ENCODE measurements at places on chromosomes 5 and 9.

- DNase-seq: peak; percentile 15
Measured at GRCh38 chr5:168227973-168228615, 63.4 kb upstream of the WWC1 start.

DNA sequence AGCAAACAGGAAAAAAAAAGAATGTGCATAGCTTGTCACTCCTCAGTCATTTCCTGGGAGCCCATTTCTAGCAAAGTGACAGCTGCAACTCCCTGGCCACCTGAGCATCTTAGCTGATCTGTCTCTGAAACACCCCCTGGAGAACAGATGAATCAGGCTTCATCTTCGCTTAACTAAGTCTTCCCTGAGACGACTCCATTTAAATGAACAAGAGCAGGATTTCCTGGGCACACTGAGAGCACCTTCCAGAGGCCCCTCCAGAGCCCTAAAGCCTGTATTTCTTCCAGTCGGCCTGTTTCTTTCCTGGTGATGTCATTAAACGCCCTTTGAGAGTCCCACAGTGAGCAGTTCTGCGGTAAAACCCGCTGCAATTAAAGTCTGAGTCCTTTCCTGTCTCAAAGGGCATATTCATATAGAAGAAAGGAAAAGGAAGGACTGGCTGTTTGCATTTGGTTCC is 13.9 kb downstream of the TGFBI start:
- DNase-seq: peak; percentile 68

GRCh38 chr9:80867731-80868130 is 821.6 kb downstream of the TLE1 start:
- no peak for DNase-seq

- DNase-seq: peak; percentile 31
Measured at GRCh38 chr5:136039202-136039601, 10.4 kb downstream of the TGFBI start.

GRCh38 chr5:169911448-169912212 is 68.7 kb downstream of the INSYN2B start:
- DNase-seq: no peak

DNA sequence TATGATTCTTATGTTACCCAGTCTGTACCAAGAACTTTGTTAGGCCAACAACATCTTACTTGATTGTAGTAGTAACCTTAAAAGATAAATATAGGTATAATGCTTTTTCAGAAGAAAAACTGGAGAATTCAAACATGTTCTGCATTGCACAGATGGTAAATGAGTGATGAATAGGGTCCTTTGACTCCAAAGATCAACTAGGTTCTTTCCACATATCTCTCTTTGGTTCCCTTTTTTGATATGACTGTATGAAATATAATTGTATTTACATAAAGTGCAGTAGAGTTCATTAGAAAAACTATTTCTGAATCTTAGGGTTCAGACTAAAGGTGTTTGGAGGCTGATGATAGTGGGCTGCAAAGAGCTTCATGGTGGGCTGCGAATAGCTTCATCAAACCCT is 150.5 kb upstream of the CDKN2B start:
- DNase-seq: no peak

DNA sequence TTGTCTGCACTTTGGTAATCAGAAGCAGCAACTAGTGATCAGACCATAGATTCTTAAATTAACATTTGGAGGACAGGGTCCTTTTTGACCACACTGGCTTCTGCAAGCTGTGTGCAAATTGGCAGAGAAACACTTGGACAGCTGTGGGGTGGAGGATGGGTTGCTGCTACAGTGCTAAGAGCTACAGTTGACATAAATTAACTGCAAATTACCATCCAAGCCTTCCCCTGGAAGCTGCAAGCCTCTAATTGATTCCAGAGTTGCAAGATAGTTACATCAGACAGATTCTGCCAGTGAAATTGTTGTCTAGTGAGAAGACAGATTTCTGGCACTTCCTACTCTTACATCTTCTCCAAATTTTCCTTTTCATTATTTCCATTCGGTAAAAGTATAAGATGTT is 517.7 kb downstream of the DIRAS2 start:
- DNase-seq: no peak

DNA sequence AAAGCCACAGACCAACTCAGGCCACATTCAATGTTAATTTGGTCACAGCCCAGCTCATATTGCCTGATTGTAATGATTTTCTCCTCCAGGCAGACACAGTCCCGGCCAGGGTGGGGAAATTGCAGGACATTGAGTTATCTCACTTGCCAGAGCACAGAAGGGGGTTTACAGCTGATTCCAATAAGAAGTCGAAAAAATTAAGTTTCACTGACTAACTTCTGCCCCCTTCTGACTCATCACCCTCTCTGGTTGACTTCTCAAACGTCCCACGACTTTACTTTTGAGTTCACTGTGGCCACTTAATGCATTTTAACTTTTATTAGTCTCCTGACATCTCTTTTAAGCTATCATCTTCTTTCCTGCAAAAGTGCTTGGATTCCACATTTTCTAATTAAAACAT is 321.4 kb upstream of the WWC1 start:
- DNase-seq: no peak

- DNase-seq: no peak
Measured at GRCh38 chr5:74647096-74647495, 6.6 kb upstream of the ENC1 start.

GRCh38 chr5:136082390-136083193 is 50.1 kb upstream of the SMAD5 start:
- peak; percentile 63 for DNase-seq

DNA sequence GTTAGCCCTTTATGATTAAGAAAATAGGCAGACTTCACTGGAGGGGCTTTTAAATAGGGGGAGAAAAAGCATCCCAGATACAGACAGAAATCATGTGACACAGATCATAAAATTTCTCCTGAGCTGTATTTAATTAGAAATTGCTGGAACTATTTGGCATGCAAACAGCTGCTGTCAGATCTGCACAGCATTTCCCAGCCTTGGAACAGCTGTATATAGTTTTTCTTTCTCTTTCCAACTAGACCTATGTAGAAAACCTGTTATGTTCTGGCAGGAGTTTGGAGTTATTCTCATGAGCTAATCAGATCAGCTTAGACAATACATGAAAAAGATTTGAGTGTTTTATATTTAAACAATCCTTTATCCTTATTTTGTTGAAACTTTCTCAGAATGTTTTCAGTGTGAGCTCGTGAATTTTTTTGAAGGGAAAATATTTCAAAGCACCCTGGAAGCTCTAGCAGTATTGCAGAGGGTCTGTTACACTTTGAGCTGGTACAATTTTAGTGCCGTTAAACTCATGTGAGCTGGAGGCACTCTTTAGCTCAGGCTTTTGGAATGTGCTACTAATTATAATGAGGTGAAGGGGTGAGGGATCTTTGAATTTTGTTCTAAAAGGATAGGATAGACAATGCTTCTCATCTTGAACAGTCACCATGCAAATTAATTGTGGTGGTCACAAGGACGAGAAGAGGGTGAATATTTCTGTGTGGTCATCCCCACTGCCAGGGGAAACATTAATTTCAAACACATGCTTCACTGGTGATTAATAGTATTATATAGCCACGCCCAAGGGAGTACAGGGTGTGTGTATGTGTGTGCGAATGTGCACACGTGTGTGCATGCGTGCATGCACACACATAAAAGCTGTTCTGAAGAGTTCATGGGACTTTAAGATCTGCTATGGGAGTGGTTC is 239.4 kb upstream of the FBXL7 start:
- no peak for DNase-seq

GRCh38 chr5:71631070-71631469 is 43.9 kb downstream of the MCCC2 start:
- no peak for DNase-seq

DNA sequence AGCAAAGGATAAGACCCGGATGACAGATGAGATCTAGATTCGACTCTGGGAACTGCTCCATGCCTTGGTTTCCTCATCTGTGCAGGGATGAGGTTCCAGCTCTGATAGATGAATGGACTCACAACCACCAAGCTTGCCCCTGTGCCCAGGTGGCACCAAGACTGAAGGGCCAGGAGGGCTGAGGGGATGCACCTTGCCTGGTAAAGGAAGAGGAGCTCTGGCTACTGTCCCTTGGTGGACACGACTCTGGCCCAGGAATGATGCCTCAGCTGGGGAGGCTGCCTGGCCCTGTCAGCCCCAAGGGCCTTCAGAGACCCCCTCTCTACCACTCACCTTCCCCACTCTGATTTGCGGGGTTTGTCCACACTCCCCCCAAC is 24.9 kb upstream of the ANXA6 start:
- DNase-seq: no peak

GRCh38 chr9:136544548-136544963 is 1.3 kb downstream of the NOTCH1 start:
- no peak for DNase-seq

DNA sequence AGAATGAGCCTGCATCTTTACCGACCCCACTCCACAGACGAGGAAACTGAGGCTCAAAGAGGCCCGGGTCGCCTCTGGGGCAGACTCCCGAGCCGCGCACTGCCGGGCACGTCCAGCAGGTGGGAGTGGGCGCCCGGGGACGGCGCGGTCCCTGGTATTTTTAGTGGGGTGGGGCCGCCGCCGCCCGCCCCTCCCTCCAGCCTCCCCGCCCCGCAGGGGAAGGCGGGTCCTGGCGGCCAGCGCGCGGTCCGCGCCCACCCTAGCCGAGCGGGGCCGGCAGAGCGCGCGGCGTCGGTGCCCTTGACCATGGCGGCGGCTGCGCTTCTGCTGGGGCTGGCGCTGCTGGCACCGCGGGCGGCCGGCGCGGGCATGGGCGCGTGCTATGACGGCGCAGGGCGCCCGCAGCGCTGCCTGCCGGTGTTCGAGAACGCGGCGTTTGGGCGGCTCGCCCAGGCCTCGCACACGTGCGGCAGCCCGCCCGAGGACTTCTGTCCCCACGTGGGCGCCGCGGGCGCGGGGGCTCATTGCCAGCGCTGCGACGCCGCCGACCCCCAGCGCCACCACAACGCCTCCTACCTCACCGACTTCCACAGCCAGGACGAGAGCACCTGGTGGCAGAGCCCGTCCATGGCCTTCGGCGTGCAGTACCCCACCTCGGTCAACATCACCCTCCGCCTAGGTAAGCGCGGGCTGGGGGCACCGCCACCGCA is at the start of gene LAMC3:
TSS of gene LAMC3 (plus strand) at position 266 of the 710 bp plus-strand sequence. CDS start at position 307, 41 bp downstream.
- DNase-seq: no peak

DNA sequence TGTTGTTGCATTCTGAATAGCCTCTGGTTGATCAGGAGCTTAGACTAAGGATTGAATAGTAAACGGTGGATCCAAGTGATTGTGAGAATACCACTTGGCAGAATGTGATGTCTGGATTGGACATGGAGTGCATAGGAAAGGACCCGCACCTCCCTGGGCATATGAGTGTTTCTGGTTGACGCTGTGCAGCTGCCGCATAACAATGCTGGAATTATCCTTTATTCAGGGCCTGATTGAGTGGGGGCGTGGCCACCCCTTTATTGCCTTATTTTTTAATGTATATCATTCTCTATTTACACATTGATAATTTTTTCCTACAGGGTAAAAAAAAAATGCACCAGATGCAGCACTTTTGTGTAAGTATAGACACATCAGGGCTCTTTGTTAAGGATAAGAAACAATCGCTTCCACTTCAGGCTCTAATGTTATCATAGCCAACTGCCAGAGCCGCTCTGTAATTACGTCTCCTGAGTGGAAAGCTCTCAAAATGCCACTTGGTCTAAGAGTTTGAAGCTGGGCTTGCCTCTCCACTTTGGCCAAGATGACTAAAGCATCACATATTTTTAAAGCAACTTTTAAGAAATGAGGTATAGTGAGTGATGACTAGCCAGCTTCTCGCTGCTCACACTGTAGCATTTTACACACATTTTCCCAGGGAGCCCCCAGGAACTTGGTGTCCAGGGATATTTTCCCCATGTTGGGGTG is 5.7 kb downstream of the FGD3 start:
- no peak for DNase-seq

- no peak for DNase-seq
Measured at GRCh38 chr5:14829396-14829795, 42.2 kb downstream of the ANKH start.

DNA sequence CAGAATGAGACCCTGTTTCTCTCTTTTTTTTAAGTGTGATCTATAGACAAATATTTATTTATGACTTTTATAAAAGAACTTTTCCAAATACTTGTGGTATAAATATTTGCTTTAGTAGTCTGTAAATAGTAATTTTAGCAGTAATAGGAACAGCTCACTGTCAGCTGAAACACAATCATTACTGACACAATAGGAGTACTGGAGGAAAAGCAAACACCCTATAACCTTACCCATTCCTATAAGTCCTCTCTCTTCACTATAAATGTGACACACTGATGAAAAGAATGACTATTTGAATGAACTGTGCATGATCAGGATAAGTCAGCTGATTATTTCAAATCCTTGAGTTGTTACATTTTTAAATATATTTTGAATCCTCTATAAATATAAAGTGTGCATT is 72.4 kb downstream of the CDH12 start:
- no peak for DNase-seq

- no peak for DNase-seq
Measured at GRCh38 chr5:851553-851952, 767 bp upstream of the ZDHHC11 start.

- no peak for DNase-seq
Measured at GRCh38 chr9:97905228-97905627, 17.1 kb downstream of the TRMO start.

- no peak for DNase-seq
Measured at GRCh38 chr5:73531356-73531755, 33.1 kb downstream of the BTF3 start.

GRCh38 chr9:133658442-133659431 is 22.6 kb downstream of the DBH start:
- no peak for DNase-seq

DNA sequence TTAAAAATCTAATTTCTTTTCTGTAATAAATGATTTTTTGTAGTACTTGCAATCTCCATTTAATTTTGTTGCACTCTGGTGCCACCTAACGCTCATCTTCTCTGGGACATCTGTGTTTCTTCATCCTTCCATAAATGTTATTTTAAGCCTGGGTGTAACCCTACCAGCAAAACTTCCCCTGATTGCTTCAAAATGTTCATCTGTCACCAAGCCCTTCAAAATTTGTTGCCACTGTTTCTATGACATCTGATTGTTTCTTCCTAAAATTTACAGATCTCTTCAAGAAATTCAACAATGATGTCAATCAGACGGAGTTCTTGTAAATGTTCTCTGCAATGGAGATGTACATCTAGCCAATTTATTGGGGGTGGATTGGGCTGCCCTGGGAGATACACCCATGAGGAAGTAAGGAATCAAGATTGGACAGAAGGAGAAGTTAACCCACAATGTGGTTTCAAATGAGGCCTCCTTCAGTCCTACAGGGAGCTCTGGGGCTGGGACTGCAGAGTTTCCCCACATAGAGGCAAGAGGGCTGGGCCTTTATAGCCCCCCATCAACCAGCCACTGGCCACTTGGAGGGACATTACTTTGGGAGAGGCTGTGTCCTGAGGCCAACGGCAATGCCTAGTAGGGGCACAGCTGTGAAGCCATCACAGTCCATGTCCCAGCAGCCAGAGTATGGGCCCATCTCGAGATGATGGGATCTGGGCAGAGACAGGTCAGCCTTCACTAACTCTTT is 23.3 kb downstream of the MCTP1 start:
- DNase-seq: peak; percentile 73

- DNase-seq: no peak
Measured at GRCh38 chr9:110880189-110880588, 158.1 kb downstream of the LPAR1 start.

DNA sequence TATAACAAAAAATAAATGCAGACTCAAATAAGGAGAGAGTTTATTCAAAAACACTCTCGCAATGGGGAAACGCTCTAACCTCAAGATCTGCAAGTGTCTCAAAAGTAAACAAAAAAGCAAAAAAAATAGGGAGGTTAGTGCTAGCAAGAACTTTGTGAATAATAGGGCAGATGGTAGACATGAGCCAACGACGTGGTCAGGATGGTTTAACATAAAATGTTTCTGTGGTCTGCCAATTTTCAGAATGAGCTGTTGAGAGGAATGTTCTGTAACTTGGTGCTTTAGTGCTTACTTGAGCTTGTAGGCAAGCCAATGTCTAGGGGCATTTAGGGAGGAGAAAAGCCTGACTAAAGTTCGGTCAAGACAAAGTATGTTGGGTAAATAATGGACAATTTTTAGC is 1813.9 kb upstream of the CDH6 start:
- DNase-seq: no peak
